Thoracic aorta (tissue), 2 donors: ENCODE measurements at places on chromosomes 13 and 19. TPM values are rescaled to one million over a fixed set of nuclear protein-coding genes. Genes with fewer than 3 reads are reported as not detected.

SAMD1 gene
- 8.9 TPM for total RNA-seq

FLT3 gene
- 0.81 TPM for total RNA-seq

ZNF254 gene
- total RNA-seq: 12.9 TPM

ZNF729 gene
- total RNA-seq: not detected

OVOL3 gene
- not detected for total RNA-seq
